ENCODE measurements at places on chromosomes 6 and 20.

DNA sequence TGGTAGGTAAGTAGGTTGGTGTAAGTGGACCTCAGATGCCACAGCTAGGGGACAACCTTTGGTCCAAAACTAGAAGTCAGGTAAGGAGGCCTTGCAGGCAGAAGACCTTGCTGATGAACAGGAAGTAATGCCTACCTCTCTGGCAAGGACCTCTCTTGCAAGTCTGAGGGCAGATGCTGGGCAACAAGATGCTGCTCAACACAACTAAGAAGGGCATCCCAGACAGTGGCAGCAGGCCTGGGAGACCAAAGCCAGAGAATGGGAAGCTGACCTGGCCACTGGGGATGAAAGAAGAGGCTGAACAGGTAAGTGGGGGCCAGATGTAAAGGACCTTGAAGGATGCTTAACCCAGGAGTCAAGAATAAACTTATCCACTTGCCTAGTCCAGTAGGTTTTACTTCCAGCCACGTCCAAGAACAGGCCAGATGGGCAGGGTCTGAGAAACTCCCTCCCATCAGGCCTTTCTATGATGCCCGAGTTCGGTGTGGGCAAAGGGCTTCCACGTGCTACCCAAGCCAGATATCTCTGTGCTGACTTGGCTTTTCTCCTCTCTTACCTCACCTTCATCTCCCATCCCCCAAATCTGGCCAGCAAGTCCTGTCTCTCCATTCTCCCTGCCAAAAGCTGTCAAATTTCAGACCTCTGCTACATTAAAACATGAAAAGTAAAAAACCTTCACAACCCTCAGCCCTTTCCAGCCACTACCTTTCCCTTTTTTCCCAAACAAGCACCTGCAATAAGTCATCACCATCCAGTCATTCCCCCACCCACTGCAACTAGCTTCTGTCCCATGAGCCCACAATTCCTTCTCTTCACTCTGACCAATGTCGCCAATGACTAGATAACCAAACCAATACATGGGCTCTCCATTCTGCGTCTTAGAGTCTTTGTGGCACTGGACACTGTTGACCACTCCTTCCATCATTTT lies 11.5 kb upstream of the PLCG1 start:
- no peak for DNase-seq

DNA sequence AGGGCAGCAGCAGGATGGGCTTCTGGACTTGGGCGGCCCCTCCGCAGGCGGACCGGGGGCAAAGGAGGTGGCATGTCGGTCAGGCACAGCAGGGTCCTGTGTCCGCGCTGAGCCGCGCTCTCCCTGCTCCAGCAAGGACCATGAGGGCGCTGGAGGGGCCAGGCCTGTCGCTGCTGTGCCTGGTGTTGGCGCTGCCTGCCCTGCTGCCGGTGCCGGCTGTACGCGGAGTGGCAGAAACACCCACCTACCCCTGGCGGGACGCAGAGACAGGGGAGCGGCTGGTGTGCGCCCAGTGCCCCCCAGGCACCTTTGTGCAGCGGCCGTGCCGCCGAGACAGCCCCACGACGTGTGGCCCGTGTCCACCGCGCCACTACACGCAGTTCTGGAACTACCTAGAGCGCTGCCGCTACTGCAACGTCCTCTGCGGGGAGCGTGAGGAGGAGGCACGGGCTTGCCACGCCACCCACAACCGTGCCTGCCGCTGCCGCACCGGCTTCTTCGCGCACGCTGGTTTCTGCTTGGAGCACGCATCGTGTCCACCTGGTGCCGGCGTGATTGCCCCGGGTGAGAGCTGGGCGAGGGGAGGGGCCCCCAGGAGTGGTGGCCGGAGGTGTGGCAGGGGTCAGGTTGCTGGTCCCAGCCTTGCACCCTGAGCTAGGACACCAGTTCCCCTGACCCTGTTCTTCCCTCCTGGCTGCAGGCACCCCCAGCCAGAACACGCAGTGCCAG lies at the start of gene TNFRSF6B:
TNFRSF6B (plus strand) TSS at position 25 of the 729 bp plus-strand sequence; CDS start at position 141, 116 bp downstream.
- no peak for DNase-seq

GRCh38 chr6:107495196-107495643 lies 5.3 kb downstream of the SOBP start:
- no peak for DNase-seq

DNA sequence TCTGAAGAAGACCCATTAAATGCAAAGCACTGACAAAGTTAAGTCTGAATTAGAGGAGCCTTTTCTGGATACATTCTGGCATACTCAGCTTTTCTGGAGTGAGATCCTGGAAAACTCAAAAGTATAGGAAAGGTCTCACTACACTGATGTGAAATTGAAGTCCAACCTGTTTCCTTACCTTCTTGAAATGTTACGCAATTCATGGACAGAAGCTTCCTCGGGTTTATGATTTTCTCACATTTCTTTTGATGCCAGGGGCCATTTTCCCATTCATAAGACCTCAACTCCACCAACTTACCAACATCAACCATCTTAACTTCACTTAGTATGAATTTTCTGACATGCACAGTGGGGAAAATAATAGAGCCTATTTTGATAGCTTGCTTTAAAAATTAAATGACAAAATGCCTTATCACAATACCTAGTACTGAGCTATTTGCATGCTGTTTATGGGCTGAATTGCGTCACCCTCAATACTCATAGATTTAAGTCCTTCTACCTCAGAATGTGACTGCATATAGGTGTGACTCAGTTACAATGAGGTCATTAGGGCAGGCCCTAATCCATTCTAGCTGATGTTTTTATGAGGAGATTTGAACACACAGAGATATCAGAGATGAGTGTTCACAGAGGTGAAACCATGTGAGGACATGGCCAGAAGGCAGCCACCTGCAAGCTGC lies 73.4 kb upstream of the RAB32 start:
- no peak for DNase-seq

DNA sequence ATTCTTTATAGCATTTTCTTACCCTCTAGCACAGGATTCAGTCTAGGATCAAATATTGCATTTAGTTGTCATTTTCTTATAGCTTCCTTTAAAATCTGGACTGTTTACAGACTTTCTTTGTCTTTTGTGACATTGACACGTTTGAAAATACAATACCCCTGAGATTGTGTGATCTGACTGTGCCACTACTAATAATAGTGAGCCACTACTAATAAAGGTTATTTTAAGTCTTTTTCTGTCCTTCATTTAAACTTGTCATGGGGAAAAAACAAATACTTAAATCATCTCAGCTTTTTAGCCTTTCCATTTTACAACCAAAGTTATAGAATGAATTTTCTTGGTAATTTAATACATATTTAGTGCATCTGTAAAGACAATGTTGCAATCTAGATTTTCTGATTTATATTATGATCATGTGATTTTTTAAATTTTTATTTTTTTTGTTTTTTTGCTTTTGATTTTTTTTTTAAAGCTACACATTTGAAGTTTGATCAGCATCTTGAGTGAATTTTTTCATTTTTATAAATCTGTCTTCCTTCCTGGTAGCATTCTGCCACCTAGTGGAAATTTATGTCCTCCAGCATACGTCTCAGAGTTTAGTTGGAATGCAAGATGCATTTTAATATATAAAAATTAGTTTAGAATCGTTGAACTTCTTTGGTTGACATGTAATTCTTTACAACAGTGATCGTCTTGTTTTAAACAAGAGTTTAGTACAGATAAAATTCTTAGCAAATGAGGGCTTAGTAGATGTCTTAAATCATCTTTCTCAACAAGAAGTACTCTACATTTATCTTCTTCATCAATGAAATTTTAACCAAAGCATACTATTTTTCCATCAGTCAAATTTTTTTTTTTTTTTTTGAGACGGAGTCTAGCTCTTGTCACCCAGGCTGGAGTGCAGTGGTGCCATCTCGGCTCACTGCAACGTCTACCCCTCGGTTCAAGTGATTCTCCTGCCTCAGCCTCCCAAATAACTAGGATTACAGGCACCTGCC lies 119.4 kb downstream of the NCOA3 start:
- peak; percentile 49 for DNase-seq

DNA sequence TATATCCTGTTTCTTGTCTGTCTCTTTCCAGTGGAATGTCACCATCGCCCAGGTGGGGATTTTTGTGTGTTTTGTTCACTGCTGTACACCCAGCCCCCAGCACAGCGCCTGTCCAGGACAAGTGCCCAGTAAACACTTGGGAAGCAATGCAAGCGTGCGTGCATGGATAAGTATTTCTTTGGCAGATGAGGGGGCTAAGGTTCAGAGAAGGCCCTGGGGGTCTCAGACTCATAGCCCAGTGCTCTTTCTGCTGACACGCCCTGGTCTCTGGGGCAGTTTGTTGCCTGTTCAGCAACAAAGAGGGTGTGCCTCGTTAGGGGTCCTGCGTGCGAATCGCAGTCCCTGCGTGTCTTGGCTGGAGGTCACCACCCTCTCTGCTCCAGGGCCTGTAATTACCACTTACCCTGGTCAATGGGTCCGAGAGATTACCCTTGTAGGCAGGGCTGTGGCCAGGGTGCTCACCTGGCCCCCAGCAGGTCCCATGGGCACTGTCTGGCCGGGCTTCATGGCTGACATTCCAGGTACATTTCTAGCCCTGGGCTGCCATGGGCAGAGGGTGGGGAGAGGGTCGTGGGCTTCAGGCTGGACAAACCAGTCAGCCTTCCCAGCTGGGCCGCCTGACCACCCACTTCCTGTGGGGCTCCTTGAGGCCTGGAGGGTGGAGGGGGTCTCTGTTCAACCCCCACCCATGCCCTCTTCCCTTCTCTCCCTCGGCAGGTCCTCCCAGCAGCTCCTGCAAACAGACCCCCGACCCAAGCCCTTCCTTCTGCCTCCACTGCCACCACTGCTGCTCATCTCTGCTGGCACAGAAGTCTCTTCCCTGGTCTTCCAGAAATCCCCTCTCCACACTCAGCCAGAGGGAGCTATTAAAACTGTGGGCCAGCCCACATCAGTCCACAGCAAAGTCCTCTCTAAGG lies 87.1 kb downstream of the CEBPB start:
- no peak for DNase-seq

DNA sequence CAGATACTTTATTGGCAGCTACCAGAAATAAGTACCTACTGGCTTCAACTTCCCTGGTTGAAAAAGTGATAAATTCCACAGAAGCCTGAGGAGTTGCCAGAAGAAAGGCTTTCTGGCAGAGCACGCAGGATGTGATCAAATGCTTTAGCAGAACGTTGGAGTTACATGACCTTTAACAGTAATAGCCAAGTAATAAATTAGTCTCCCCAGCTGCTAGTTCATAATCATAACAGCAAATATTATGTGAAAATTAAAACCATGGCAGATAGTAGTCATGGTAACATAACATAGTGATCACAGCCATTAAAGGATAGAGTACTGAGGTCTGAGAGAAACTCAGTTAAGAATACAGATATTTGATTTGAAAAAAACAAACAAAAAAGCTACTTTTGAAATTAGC lies 567.7 kb downstream of the ADGRB3 start:
- DNase-seq = no peak

DNA sequence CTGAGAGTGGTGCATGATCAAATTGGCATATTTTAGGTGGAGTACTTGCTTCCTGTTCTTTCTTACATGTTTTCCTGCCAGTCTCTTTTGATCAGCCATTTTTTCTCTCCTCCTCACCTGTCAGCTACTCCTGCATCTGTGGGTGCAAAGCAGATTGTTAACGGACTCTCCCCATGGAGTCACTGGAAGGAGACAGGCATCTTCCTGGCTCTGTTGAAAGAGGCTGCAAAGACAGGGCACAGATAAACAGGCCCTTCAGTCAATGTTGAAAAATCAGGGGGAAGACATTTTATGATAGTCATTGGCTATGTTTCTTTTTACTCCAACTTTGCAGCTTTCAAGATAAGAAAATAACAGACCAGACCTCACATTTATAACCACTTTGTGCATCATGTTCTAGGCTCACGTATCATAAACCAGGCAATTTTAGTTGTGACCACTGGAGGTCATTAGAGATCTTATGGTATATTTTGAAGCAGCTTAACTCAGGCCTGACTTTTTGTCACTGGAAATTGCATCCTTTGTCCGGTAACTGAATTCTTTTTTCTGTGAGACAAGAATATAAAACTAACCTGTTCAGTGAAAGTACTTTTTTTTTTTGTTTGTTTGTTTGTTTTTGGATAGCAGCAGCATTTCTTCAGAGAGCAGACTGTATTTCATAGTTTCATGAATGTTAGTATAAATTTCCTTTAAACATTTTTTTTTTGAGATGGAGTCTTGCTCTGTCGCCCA lies 20.1 kb downstream of the ECT2L start:
- peak; percentile 48 for DNase-seq

DNA sequence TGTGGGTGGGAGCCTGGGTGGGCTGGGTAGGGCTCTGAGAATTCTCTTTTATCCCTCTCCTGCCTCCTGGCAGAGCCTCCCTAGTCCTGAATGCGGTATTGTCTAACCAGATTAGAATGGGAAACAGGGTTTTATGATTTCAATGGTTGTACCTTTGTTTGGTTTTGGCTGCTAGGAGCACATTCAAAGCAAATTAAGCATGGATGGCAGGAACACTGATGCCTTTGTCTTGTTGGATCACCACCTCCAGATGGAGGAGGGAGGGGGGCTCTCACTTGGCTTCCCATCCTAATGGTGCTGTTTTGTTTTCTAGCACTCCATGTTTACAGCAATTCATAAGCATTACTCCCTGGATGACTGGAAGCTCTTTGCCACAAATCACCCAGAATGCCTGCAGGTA lies 11.6 kb downstream of the GMPR start:
- no peak for DNase-seq

- DNase-seq = no peak
Measured at GRCh38 chr20:63103402-63104311, 96.9 kb upstream of the BHLHE23 start.
